HTR-8/SVneo (cell line): ENCODE measurements at places on chromosomes 11 and 22.

DNA sequence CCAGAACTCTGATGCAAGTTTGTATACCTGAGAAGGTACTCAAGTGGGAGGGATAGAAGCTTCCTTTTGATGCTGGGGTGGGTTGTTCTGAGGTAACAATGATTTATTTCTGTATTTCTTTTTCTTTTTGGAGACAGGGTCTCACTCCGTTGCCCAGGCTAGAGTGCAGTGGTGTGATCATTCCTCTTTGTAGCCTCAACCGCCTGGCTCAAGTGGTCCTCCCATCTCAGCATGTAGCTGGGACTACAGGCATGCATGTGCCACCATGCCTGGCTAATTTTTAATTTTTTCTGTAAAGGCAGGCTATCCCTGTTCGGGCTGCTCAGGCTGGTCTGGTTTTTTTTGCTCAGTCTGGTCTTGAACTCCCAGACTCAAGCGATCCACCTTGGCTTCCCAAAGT lies 7.9 kb downstream of the KDM2A start:
- no peak for DNase-seq

GRCh38 chr11:82533628-82534327 lies 199.9 kb downstream of the FAM181B start:
- DNase-seq, result no peak

DNA sequence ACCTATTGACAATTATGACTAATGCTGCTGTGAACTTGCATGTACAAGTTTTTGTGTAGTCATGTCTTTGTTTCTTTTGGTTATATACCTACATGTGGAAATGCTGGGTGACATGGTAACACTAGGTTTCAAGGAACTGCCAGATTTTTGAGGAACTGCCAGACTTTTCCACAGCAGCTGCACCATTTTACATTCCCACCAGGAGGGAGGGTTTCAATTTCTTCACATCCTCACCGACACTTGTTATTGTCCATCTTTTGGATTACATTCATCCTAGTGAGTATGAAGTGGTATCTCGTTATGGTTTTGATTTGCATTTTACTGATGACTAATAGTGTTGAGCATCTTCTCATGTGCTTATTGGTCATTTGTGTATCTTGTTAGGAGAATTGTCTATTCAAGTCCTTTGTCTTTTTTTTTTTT lies 13.3 kb downstream of the CLDN5 start:
- no peak for DNase-seq

DNA sequence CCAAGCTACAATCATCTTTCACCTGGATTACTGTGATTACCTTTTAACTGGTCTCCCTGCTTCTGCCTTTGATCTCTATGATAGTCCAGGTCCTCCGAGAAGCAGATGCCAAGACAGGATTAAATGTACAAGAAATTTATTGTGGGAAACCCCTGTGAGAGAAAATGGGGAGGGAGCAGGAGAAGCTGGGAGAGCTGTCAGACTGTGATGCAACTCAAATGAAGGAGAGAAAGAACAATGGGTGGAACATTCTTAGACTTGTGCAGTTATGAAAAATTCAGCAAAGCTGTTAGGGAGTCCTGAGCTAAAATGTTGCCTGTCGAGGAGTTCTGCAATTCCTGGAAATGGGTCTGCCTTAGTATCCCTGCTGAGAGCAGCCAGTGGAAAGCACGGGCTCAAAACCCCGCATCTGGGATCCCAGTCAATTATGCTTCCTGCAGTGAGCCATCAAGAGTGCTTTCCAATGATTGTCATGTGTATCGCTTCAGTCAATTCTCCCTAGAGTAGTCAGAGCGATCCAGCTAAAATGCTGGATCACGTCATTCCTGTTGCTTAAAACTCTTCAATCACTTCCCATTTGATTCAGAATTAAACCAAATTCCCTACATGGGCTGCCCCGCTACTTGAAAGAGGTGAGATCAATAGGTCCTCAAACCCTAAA lies 16.5 kb upstream of the CSTF3 start:
- DNase-seq, result no peak

DNA sequence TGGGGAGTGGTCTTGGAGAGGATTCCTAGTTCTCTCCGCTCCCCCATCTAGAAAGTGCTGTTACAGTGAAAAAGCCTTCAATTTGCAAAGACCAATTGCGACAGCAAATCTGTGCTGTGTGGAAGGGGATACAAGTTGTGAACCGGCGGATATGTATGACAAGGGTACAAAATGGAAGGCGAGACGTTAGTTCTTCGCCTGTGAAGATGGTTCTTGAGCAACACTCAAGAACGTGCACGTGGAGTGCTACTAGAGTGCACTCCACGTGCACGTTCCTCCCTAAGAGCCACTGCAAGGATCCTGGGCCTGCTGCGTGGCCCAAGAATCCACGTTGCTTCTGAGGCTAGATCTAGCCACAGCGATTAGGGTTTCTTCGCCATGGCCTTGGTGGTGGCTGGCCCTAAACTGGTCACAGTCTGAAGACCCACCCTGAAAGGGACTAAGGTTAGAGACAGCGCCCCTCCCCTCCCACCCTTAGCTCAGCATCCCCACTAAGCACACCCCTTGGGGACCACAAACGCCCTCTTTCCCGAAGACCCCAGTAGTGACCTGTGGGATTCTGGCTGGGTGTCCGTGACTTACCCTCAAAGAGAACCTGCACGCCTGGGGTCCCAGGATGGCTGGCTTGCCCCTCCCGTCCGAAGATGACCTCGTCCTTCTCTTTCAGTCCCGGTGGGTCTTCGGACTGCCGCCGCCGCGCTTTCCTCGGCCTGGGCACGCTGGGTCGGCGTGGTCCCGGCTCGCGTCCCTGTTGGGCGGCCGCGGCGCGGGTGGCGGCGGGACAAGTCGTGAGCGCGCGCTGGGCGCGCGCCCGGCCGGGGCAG lies 519 bp upstream of the PDE3B start:
- DNase-seq, result no peak

DNA sequence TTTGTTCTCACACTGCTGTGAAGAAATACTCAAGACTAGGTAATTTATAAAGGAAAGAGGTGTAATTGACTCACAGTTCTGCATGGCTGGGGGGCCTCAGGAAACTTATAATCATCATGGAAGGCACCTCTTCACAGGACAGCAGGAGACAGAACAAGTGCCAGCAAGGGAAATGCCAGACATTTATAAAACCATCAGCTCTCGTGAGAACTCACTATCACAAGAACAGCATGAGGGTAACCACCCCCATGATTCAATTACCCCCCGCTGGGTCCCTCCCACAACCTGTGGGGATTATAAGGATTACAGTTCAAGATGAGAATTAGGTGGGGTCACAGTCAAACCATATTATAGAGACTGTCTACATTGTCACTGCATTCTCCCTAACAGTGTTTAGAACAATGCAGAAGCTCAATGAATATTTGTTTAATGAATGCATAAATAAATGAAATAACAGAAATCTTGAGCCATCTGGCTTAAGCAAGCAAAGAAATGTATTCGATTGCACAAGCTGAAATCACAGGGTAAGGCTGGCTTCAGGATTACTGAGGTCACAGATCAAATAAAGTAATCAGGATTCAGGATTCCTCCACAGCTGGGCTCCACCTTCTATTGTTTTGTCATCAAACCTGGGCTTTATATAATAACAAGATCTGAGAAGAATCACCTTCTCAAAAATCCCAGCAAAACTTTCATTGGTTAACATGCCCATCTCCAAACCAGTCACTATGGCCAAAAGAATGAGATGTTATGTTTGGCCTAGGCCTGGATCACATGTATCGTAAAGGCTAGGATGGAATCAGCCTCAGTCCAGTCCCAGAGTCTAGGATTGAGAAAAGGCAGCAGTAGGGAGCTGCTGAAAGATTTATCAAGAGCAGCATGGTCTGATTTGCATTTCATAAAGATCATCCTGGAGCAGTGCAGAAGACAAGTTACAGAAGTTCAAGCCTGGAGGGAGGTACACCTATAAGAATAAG lies 137.8 kb upstream of the UBASH3B start:
- DNase-seq, result no peak

DNA sequence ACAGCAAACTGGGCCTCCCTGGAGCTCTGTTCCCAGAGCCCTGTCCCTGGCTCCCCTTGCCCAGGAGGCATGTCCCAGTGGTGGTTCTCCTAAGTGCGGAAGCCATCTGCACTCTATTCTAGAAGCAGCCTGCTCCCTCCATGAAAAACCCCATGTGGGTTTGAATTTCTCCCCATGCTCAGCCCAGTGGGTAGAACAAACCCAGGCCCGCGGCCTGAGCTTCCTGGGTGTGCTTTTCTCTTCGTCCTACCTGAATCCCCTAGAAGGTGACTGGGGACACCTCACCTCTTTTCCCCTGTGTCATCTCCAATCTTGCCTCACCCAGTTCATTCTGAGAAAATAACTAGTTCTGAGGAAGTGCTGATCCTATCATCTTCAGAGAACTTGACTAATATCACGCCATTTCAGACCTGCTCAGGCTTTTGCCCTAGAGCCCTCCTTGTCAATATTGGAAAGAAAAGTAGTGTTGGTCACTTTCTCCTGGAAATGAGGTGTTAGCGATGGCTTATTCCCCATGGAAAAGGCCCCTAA lies 15.9 kb downstream of the IL10RA start:
- DNase-seq, result no peak

DNA sequence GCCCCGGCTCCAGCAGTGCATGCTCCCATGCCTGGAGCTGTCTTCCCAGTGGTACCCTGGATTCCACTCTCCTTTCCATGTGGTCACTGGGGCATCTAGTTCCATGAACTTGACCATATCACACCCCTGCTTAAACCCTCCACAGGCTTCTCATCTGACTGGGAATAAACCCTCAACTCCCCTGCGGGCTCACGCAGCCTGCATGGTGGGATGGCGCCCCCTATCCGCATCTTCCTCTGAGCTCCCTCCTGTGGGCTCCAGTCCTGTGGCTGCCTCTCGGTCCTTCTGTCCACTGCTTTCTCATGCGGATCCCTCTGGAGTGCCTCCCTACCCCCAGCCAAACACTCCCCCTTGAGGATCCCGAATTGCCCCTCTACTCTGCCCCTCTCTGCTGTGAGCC lies 41.4 kb upstream of the TTLL12 start:
- peak; percentile 43 for DNase-seq

DNA sequence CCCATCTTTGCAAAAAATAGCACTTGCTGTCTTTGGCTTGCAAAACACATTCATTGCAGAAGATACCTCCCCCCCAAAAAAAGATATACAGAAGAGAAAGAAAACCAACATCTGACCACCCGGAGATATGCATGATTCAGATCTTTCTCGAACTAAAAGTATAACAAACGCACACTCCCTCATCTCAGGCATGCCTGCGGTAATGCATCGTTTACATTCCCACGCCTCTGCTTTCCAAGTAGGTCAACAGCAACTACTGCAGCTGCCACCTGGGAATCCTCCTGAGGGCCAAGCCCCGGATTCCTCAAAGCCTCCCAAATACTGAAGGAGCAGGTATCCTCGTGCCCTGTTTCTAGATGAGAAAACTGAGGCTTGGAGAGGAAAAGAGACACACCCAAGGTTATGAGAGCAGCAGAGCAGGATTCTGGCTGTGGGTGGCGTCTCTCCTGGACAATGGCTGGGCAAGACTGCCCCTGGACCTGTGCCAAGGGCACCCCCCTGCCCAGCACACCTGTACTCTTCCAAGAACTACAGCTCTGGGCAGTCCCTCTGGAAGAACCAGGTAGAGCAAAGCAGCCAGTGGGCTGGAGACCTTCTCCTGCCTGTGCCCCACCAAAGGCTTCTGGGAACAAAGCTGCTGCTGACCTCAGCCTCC lies 38.1 kb downstream of the NUP50 start:
- DNase-seq, result no peak

GRCh38 chr22:40727964-40728615 lies 48.8 kb downstream of the MCHR1 start:
- DNase-seq, result no peak

DNA sequence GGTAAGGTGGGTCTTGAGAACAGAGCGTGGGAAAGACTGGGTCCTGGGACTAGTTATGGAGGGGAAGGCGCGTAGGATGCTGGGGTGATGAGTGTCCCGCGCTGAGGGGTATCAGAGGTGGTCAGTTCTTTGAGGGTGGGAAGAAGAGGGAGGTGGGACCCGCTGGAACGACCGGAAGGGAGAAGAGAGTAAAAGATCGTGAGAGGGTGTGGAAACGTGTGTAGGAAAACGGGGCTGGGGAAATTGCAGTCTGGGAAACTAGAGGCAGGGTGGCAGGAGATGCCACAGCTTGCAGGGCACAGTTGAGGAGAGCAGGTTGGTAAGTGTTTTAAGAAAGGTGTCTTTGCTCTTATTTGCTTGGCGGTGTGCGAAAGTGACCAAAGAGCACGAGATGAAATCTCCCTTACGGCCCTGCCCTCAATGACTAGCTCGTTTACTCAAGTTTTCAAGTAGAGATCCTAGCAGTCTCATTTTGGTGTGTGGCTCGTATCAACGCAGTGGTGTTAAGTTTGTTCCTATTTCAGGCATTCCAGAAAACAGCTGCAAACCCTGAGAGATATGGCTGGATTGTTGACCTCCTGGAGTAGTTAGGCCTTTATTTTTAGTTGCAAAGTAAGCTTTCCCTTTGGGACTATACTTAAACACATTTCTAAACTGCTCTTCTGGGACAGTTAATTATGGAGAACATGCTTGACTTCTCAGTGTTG lies 615 bp downstream of the STT3A start:
- DNase-seq, result peak; percentile 27

- DNase-seq, result no peak
Observed at GRCh38 chr11:128399251-128400121, 187.9 kb downstream of the ETS1 start.

GRCh38 chr11:6844356-6844755 lies 1.1 kb upstream of the OR10A5 start:
- no peak for DNase-seq

DNA sequence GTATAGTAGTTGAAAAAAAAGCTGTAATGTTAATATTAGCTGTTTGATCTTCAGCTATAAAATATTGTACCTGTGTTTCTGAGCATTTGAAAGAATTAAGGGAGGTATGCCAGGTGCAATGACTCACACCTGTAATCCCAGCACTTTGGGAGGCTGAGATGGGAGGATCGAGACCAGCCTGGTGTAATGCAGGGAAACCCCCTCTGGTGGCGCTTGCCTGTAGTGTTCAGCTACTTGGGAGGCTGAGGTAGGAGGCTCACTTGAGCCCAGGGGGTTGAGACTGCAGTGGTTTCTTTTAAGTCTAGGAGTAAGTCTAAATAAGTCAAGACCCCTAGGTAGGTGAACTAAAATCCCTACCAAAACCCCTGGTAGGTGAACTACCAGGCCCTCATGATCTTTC lies 37.1 kb downstream of the TAF1D start:
- no peak for DNase-seq

- no peak for DNase-seq
Observed at GRCh38 chr11:73361953-73362776, 14.0 kb upstream of the RELT start.

- DNase-seq, result no peak
Observed at GRCh38 chr11:29251738-29252137, 765.1 kb downstream of the KCNA4 start.

GRCh38 chr11:125990244-125990643 lies 44.4 kb downstream of the VSIG10L2 start:
- no peak for DNase-seq
